Activated gamma-delta T cell treated with anti-CD3 and anti-CD28 coated beads, Interleukin-2, amount 50 U/mL, for 16 hours (primary cell): ENCODE measurements at places on chromosomes 4 and X.

GRCh38 chrX:71167031-71167781 lies 22.6 kb downstream of the NLGN3 start:
- no peak for DNase-seq

DNA sequence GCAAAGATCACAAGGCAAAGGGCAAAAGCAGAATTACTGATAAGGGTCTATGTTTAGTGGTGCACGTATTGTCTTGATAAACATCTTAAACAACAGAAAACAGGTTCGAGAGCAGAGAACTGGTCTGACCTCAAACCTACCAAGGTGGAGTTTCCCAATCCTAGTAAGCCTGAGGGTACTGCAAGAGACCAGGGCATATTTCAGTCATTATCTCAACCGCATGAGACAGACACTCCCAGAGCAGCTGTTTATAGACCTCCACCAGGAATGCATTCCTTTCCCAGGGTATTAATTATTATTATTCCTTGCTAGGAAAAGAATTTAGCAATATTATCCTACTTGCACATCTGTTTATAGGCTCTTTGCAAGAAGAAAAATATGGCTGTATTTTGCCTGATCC lies 51.5 kb downstream of the NPNT start:
- DNase-seq, result no peak

DNA sequence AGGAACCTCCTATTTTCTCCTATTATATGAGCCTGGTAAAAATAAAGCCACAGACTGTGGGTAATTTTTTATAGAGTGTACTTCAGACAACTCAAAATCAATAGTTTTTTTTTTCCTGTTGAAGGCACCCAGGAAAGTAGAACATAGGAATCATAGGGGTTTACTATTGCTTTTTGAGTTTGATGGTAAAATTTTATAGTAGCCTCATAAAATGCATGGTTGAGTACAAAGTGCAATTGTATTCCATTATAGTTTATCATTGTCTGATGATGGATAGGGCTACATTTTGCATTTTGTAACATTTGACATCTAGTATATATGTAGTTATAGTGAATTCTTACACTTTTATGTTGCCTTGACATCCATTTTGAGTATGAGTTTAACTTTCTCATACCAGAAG lies 455.0 kb downstream of the STIM2 start:
- no peak for DNase-seq

GRCh38 chr4:169372791-169373190 lies 102.0 kb upstream of the SH3RF1 start:
- no peak for DNase-seq

GRCh38 chr4:38504396-38504715 lies 159.6 kb upstream of the KLF3 start:
- no peak for DNase-seq

DNA sequence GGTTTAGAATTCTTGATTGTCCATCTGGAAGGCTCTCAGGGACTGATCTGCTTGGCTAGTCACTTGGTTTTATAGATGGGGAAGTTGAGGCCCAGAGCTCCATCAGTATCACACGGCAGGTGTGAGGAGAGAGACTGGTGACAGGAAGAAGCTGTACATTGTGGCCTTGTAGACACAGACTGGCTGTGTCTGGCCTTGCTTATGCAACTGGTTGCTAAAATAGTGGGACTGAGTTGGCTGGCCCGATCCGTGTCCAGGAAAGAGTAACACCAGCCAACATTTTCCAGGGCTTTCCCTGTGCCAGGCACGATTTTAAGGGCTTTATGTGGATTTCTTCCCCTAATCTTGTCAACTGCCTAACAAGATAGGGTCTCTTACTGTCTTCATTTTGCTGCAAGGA lies 2.8 kb downstream of the TBC1D14 start:
- no peak for DNase-seq

DNA sequence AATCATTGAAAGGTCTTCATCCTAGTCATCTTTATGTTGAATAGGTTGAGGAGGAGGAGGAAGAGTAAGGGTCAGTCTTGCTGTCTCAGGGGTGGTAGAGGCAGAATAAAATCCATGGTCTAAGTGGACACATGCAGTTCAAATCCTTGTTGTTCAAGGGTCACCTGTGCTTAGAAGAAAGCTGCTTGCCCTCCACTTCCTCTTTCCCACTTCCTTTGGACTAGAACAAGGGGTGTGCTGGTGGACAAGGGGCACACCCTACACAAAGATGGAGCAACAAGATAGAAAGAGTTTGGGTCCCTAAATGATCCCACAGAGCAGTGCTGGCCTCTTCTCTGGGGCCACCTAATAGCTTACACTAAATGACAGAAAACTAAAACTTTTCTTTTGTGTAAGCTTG lies 47.9 kb downstream of the HSD17B13 start:
- no peak for DNase-seq

DNA sequence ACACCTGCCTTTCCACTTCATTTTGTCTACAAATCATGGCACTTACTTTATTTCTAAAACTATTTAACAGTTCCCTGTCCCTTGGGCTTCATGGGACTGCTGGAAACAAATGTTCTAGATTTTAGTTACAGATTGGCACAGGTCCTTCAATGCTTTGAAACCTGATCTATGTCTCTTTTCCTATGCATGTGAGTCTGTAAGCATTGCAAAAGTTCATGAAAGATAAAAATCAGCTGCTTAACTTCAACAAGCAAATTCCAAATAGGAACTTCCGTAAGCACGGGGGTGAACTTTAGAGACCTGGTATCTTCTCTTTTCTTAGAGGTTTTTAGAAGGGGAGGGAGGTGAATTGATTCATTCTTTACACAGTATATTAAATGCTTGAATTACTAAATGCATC lies 9.5 kb downstream of the LGI2 start:
- DNase-seq, result no peak
